ENCODE measurements at places on chromosomes 7 and 10. TPM values are rescaled to one million over a fixed set of nuclear protein-coding genes. Genes with fewer than 3 reads are reported as not detected.

GDF10 gene
- total RNA-seq: 0.76 TPM

OR2A2 gene
- not detected for total RNA-seq

TRIM73 gene
- 1.7 TPM for total RNA-seq

MAGI2 gene
- total RNA-seq: 22.2 TPM

SH3PXD2A gene
- 21.6 TPM for total RNA-seq

PAPOLB gene
- 0.39 TPM for total RNA-seq

ACSM6 gene
- not detected for total RNA-seq

UTF1 gene
- total RNA-seq: not detected

CLCN1 gene
- not detected for total RNA-seq

LIPF gene
- total RNA-seq: not detected

SYCE1 gene
- total RNA-seq: not detected

KAZALD1 gene
- total RNA-seq: 54.2 TPM

SPAM1 gene
- total RNA-seq: not detected

Data from articular chondrocyte of knee joint (primary cell).